ENCODE measurements at places on chromosomes 4 and X.

GRCh38 chr4:137393044-137393443 lies 139.2 kb downstream of the PCDH18 start:
- no peak for DNase-seq

DNA sequence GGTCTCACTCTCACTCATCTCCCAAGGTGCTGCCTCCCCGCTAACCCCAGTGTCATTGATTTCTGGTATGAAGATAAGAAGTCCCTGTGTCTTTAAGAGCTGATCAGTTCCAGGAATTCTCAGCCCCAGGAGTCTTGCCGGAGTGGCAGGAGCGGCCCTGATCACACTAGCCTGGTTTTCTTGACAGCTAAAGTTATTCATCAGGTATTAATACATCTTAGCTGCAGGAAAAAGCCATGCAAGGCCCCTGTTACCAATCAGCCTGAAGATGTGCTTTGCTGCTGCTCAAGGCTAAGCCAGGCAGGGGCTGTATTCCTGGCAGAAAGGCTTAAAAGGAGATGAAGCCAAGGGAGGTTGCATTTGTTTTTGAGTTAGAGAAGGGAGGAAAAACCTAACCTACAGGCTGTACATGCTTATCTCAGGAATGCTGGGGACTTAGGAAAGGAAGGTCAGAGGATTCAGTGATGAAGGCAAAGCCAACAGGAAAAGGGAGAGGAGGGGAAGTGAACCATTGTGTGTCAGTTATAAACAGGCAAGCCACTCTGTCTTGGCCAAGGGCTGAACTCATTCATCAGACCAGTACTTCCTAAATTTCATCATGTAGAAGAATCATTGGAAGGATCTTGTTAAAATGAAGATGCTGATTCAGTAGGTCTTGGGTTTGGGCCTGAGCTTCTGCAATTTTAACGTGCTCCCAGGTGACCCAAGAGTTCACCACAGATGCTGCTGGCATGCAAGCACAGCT lies 8.6 kb downstream of the SRPX start:
- no peak for DNase-seq

GRCh38 chrX:98627645-98628044 lies 1743.9 kb downstream of the RPA4 start:
- no peak for DNase-seq

DNA sequence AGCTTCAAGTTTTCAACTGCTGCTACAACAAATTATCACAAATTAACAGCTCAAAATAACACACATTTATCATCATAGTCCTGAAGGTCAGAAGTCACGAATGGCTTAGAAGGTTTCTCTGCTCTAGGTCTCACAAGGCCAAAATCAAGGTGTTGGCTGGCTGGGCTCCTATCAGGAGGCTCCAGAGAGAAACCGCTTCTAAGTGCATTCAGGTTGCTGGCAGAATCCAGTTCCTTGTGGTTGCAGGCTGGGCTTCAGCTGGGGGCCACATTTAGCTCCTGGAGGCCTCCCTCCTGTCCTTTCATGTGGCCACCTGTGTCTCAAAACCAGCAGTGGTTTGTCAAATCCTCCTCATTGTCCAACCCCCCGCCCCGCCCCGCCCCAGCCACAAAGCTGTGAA lies 15.4 kb downstream of the MRFAP1 start:
- peak; percentile 70 for DNase-seq

GRCh38 chrX:19552793-19553192 lies 37.5 kb upstream of the MAP3K15 start:
- DNase-seq, result no peak

DNA sequence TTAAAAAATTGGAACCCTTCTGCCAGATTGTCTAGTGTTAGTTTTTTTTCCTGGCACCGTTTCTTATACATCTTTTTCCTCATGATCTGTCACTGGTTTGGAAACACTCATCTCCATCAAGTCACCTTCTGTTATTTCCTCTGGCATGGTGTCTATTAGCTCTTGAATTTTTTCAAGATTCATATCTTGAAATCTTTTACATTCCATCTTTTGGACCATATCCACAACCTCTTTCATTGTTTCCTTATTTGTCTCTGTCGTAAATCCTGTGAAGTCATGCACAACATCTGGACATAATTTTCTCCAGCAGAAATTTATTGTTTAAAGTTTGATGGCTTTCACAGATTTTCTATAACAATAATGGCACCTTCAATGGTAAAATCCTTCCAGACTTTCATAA lies 10.2 kb upstream of the TMEM185A start:
- no peak for DNase-seq

- peak; percentile 62 for DNase-seq
These were observed 16.0 kb downstream of the MEPE start for GRCh38 chr4:87848622-87849351.

GRCh38 chr4:26086621-26087441 lies 172.8 kb downstream of the SMIM20 start:
- no peak for DNase-seq

- DNase-seq, result no peak
These were observed 33.3 kb upstream of the ETNPPL start for GRCh38 chr4:108796173-108796572.

- peak; percentile 63 for DNase-seq
These were observed at the start of gene GRPR for GRCh38 chrX:16123222-16123786. Gene GRPR (plus strand): TSS chrX:16123565. CDS start chrX:16123954, 389 bp downstream.

DNA sequence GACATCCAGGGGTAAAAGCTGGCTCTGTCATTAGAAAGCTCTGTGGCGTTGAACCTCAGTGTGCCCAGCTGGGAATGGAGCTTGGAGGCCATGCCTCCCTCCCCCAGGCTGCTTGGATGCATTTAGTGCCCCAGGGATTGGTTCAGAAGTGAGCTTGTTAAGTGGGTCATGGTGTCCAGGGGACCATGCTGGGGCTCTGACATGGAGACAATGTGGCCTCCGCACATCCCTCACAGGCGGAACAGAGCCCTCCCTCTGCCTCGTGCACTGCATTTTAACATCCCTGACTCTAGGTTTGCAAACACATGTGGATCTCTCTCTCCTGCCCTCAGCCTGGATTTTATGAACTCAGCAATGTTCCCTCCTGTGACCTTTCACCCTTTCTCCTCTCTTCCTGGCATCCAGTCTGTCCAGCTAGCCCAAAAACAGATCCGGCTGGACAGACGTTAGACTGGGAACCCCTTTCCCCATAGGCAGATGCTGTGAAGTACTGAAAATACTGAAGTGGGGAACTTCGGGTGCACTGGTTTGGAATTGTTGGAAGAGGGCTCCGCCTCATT lies 81.5 kb downstream of the SORCS2 start:
- no peak for DNase-seq

GRCh38 chr4:236028-236427 lies 69.2 kb downstream of the ZNF732 start:
- no peak for DNase-seq

DNA sequence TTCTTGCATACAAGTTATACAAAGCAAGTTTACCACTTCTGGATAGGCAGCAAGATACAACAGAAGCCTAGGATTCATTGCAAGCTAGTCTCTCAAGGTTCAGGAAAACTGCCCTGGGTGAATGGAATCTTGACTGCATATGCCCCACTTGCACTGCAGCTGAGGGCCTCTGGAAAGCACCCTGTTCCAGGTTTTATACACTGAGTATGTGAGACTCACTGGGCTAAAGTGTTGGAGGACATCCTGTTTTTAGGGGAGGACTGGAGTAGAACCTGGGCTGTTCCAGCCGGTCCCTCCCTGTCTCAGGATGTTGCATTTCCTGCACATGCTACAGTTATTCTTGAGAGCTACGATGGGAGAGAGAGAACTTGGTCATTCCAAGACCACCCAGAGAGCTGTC lies 168.5 kb upstream of the NUDT6 start:
- DNase-seq, result no peak

DNA sequence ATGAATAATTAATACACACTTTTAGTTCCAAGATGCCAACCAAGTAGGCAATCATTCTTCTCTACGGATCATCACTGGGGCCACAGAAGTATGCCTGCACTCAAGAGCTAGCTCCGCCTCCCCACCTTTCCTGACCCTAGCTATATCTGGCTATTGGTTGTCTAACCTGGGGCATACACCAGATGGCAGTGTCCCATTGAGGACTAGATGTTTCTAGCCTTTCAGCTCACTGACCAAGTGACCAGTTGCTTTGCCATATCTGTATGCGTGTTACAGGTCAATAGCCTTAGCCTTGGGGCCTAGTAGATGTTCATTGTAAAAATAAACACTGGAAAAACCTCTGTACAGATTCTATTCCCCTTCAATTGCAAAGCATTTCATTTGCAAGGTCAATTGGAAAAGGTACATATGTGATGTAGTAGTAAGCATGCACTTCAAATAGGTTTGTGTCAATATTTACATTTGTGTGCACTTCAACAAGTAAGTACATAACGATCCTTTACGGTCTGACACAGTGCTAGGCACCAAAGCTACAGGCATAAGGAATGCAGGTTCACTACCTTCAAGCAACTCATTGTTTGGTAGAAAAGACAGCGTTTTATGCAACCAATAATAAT lies 521.7 kb downstream of the PPARGC1A start:
- no peak for DNase-seq

GRCh38 chr4:120517966-120518365 lies 404.6 kb downstream of the PRDM5 start:
- no peak for DNase-seq

- DNase-seq, result no peak
These were observed 19.5 kb downstream of the PRKG2 start for GRCh38 chr4:81195475-81195874.

GRCh38 chr4:168587411-168588125 lies 90.7 kb downstream of the PALLD start:
- no peak for DNase-seq

DNA sequence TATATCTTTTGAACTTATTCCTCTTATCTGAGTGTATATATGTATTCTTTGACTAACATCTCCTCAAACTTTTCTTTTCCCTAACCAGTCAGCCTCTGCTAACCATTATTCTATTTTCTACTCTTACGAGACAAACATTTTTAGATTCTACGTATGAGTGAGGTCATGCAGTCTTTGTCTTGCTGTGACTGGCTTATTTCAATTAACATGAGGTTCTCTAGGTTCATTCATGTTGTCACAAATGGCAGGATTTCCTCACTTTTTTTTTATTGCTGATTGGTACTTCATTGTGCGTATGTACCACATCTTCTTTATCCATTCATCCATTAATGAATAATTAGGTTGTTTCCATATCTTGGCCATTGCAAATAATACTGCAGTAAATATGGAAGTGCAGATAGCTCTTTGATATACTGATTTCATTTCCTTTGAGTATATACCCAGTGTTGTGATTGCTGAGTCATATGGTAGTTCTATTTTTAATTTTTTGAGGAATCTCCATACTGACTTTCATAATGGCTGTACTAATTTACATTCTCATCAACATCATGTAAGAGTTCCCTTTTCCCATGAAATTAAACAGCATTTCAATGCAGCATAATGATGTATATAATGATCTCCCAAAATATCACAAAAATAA lies 80.1 kb downstream of the HS3ST1 start:
- no peak for DNase-seq

- DNase-seq, result no peak
These were observed 97.2 kb downstream of the BLTP1 start for GRCh38 chr4:122249357-122249756.

GRCh38 chr4:114180481-114180880 lies 201.0 kb upstream of the ARSJ start:
- no peak for DNase-seq

- DNase-seq, result no peak
These were observed 38.8 kb upstream of the IGFBP7 start for GRCh38 chr4:57148831-57149505.

GRCh38 chr4:95289028-95289634 lies 259.6 kb downstream of the UNC5C start:
- DNase-seq, result no peak

DNA sequence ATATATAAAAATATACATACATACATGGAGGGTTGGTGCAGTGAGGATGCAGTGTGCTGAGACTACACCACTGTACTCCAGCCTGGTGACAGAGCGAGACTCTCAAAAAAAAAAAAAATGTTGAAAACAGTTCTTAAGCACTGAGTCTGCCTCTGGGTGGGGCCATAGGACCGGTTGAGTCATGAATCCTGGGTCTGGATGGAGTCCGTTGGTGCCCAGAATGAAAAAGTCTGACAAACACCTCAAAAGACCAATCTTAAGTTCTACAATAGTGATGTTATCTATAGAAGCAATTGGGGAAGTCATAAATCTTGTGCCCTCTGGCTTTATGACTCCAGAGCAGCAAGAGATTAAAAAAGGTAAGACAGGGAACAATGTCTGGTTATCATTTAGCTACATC lies 70.4 kb downstream of the FGFBP1 start:
- peak; percentile 25 for DNase-seq

GRCh38 chr4:48347282-48347921 lies 6.1 kb downstream of the SLAIN2 start:
- DNase-seq, result no peak

- DNase-seq, result no peak
These were observed 124.7 kb upstream of the LNX1 start for GRCh38 chr4:53716011-53716410.

- DNase-seq, result no peak
These were observed 224.5 kb downstream of the DLG3 start for GRCh38 chrX:70669120-70669519.

- peak; percentile 66 for DNase-seq
These were observed 97.5 kb upstream of the ZNF518B start for GRCh38 chr4:10554694-10555093.

GRCh38 chr4:102454981-102455685 lies 46.0 kb upstream of the NFKB1 start:
- DNase-seq, result no peak

GRCh38 chrX:105282077-105282476 lies 61.6 kb upstream of the TEX13A start:
- DNase-seq, result no peak

- no peak for DNase-seq
These were observed 22.4 kb downstream of the PRRG1 start for GRCh38 chrX:37371578-37371991.

DNA sequence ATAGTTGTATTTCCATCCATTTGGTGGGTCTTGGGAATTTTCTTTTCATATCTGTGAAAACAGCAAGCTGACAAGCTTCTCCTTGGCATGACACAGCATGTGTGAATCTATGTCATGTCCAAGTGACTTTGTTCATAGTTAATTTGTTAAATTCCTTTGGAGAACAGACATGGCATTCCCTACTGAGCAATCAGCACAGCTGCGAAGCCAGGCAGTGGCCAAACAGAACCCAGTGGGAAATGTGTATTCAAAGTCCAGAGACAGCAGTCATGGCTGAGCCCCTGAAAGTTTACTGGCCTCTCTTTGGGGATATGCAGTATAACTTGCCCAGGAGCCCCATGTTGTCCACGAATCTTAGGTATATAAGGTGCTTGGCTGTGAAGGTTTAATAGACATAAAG lies 474.7 kb downstream of the NKX6-1 start:
- no peak for DNase-seq

GRCh38 chrX:71632923-71633657 lies 14.8 kb upstream of the CXCR3 start:
- no peak for DNase-seq

GRCh38 chr4:162497564-162498167 lies 333.9 kb upstream of the FSTL5 start:
- DNase-seq, result peak; percentile 42
